Foreskin keratinocyte (primary cell): ENCODE measurements at places on chromosomes 5 and 9. TPM values are rescaled to one million over a fixed set of nuclear protein-coding genes. Genes with fewer than 3 reads are reported as not detected.

FOXD4L5 gene
- total RNA-seq = 0.03 and 0.07 TPM in 2 replicates

PCDHAC1 gene
- 0.11 and 0.31 TPM in 2 replicates for total RNA-seq

BRIX1 gene
- total RNA-seq = 47.1 and 57.6 TPM in 2 replicates

DNA sequence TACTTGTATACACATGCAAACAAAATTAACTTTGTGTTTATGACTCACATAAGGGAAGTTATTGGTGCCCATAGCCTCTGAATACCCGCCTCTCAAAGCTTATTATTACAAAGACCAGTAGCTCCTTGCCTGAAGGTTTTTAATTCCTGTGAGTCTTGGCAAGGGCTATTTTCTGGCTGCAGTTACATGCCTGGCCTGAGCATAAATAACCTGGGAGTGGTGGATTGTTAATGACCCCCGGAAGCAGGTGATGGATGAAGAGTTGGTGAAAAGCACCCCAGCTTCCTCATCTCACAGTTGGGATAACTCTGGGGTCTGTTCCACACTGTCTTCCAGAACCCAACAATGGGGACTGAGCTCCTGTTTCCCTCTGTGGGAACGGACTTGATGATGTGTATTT lies 594.5 kb downstream of the PDE4D start:
- peak; percentile 67 for DNase-seq

- DNase-seq = no peak
Observed at GRCh38 chr9:33125871-33126823, 41.0 kb downstream of the B4GALT1 start.

DNA sequence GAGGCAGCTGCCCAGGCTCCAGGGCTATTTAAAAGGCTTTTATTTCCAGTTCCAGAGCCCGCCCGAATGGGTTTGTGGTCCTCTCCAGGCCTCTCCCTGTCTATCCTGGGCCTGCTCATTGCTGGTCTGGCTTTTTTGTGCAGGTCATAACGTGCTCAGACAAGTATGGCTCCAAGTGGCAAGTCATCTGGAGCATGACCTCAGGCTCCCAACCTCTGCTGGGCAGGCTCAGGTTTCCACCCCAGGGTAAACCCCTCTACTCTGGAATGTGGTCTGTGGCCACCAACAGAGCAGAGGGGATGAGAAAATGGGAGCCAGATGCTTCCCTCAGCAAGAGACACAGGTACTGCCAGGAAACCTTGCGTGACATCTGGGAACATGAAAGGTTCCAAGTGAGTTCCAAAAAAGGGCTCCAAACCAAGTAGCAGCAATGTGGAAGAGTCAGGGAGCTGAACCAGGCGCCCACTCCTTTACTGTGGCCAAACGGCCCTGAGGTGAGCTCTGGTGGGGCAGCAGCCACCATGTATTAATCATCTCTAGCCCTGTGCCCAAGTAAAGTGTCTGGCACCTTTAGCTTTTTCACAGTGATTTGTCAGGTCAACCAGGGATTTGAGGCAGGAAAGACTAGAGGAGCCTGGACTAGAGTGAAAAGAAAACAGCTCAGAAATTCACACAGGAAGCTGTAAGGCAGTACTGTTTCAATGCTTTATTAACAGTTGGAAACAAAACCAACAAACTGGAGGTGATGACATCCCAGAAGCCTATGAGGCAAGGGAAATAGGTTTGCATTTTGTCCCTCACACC lies 25.7 kb downstream of the PCDHGC5 start:
- peak; percentile 96 for DNase-seq

- DNase-seq = no peak
Observed at GRCh38 chr9:1416261-1416660, 366.1 kb downstream of the DMRT2 start.
